ENCODE measurements at places on chromosomes 1 and 21.

GRCh38 chr1:2962541-2962940 is 58.7 kb upstream of the ACTRT2 start:
- no peak for DNase-seq

- no peak for DNase-seq
Measured at GRCh38 chr1:25549273-25550154, 6.1 kb downstream of the LDLRAP1 start.

DNA sequence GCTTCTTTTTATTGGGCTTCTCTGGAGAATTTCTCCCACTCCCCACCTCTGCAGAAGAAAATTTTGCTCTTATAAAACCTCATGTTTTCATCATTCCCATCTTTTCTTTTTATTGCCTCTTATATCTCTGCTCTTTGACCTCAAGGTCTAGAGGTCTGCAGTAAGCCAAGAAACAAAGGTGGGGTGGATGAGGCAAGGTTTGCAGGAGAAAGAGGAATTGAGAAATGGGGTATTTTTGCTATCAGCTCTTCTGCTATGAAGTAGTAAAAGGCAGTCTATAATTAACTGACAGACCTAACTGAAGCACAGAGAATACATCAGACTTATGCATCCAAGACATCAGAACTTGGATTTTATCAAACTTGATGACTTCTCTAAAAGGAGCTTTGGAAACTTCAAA is 22.9 kb downstream of the SYT11 start:
- no peak for DNase-seq

GRCh38 chr1:211257826-211258225 is 1.3 kb upstream of the RCOR3 start:
- DNase-seq = no peak

GRCh38 chr1:27348861-27349783 is 7.3 kb downstream of the SYTL1 start:
- no peak for DNase-seq

- DNase-seq = no peak
Measured at GRCh38 chr1:109977657-109978378, 6.7 kb upstream of the AHCYL1 start.

DNA sequence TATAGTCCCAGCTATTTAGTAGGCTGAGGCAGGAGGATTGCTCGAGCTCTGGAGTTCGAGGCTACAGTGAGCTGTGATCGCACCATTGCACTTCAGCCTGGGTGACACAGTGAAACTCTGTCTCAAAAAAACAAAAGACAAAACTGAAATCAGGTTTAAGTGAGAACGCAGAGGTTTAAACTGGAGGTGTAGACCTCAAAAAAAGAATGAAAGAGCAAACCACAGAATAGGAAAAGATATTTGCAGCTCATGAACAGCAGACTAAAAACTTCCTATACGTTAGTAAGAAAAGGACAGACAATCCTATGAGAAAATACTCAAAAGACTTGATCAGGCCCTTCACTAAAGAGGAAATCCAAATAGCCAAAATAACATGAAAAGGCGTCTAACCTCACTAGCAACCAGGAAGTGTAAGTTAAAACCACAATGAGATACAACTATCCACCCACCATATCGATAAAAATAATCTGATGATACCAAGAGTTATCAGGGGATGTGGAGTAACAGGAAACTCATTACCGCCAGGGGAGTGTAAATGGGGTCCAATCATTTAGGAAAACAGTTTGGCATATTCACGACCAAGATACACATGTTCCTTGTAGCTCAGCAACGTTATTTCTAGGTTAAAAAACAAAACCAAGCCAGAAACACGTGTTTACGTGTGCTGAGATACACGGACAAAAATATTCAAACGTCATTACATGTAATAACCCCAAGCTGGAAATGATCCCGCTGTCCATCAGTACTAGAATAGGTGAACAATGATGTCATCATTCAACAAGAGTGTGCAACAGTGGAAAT is 9.8 kb downstream of the TNFRSF9 start:
- no peak for DNase-seq

DNA sequence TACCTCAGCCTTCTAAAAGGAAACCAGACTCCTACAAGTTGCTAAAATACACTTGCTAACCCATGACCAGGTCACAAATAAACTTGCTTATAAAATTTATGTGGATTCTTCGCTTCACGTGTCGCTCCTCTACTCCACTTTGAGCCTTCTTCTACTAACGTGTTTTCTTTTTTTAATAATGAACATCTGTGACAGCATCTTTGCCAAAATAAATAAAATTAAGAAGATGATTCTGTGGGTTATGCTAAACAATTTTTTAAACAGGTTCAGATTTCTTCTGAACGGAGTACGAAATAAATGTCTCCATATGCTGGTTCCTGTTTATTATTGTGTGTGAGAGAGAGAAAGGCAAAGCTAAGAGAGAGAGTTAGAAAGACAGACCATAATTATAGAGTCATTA is 735.8 kb downstream of the LTN1 start:
- no peak for DNase-seq

DNA sequence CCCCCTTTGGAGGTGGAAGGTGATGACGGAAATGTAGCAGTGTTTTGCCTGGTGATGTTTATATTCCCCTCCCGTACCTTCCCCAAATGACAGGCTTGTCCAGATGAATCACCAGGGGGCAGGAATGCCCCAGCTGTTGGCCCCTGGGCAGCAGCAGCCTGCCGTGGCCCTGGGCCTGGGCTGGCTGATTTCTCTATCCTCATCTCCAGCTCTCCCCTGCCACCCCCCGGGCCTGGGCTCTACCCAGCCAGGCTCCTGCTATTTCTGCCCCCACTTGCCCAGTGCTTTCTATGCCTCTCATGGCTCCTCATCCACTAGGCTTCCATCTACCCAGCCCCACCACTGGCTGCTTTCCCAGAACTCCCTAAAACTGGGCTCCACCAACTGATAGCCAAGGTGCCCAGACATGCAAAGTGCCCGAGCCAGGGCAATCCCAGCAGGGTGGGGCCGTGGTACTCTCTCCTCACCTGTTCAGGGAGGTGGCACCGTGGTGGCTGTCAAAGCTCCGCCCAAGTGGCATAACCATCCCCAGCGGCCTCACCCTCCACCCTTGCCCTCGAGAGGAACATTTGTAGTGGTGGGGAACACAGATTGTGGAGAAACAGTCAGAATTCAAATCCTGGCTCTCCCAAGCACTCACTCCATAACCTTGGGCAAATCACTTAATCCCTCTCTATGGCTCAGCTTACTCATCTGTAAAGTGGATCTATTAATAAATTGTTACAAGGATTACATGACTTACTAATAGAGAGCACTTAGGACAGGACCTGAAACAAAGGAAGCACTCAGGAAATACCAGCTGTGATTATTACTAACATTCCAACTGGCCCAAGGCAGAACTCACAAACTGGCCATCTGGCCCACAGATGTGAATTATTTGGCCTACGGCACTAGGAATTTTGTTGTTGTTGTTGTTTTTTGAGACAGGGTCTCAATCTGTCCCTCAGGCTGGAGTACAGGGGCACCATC is 12.8 kb upstream of the ECE1 start:
- DNase-seq = no peak

GRCh38 chr21:46562472-46562871 is 42.4 kb downstream of the S100B start:
- DNase-seq = no peak

GRCh38 chr1:25991937-25992688 is 5.8 kb downstream of the PAFAH2 start:
- DNase-seq = no peak

DNA sequence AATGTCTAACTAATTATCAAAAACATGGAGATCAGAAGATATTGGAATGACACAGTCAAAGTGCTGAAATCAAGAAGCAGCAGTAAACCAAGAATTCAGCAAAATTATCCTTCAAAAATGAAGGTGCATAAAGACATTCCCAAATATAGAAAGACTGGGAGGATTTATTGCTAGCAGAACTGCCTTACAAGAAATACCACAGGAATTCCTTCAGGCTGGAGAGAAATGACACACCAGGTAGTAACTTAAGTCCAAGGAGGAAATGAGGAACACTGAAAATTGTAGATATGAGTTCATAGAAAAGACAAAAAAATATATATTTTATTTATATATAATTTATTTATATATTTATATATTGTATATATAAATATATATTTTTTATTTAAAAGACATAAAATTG is 217.2 kb downstream of the RPS6KC1 start:
- DNase-seq = no peak

DNA sequence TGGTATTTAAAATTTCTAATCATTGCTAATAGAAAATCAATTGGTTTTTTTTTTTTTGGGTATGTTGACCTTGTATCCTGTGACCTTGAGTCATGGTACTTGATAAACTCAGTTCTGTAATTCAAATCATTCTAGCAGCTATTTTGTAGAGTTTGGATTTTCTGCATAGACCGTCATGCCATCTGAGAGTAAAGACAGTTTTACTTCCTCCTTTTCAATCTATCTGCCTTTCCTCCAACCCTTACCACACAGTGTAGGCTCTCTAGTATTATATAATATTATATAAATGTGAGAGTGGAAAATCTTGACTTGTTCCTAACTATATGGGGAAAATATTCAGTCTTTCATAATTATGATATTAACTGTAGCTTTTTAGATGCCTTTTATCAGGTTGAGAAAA is 7.0 kb downstream of the TDRD5 start:
- DNase-seq = no peak

DNA sequence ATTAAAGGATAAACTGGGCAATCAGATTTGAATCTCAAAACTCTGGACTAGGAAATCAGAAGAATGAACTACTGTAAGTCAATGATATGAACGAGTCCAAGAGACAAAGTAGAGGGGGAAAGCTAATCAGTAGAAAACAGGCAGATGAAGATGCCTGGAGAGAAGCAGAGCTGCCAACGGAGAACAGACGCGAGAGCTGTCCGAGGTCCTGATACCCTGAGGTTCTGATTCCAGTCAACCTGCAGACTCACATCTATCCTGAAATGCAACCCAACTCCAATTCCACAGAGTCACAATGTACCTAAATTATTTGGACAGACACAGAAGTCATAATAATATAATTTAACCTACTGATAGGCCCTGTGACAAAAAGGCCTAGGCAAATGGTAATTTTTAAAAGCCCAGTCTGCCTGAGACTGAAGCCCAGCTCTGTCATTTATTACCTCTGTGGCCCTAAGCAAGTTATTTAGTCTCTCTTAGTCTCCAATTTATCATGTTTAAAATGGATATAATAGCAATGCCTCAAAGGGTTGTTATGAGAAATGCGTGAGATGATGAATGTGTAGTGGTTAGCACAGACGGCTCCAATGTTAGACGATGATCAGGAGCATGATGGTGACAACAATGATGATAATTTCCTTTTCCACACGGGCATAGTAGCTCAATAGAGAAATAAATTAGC is 33.4 kb downstream of the RGS7 start:
- peak; percentile 52 for DNase-seq
